ENCODE measurements at places on chromosomes 2 and 18.

- DNase-seq, result no peak
Measured at GRCh38 chr2:226746196-226746800, 53.3 kb downstream of the IRS1 start.

DNA sequence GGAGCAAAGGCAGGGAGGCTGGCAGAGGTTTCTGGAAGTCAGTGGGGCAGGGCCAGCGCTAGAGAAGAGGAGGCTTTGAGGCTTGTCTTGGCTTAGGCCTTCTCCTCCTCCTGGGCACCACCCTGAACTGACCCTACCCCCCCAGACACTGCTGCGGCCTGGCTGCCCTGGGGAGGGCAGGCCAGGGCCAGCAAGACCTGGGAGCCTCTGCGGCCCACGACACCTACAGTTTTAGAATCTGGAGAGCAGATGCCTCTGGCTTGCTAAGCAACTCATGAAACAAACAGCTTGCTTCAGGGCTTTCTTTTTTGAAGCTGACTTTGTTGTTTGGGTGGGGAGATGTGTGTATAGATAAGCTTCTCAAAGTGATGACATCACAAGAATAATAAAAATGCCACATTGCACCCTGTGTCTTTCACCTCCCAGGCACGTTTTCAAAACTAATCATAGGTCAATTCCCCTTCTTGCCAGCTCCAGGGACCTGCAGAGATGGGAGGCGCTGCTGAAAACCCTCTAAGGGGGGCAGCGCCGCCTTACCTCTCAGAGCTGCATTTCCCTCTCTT lies 46.2 kb upstream of the SMAD7 start:
- DNase-seq, result no peak

DNA sequence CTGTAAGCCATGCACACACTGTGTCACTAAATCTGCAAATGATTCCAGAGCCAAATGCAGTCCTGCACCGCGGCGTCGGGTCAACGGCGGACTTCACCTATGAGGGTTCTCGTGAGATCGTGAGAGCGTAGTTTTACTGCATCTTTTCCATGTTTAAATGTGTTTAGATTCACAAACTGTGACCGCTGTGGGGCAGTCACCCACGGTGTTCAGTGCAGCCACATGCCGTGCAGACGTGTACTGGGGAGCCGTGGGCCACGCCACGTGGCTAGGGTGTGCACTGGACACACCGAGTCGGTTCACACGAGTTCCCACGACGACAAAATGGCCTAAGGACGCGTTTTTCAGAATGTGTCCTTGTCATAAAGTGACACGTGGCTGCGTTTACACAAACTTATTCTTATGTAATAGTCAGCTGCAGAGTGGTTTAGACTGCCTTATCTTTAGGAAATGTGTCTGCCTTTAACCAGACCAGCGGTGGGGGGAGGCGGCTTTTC lies 34.1 kb downstream of the NFATC1 start:
- DNase-seq, result no peak

DNA sequence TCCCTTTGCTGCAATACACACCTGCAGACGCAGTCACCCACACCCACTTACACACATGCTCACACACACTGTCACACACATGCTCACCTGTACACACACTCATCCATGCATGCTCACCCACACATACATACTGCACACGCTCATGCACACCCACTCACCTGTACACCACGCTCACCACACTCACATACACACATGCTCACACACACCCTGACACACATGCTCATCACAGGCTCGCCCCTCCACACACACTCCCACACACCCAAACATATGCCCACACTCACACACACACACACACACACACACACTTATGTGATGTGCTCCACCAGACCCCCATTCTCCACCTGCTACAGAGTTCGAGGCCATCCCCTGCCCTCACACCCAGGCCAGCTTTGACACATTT lies 22.8 kb upstream of the CREG2 start:
- no peak for DNase-seq

DNA sequence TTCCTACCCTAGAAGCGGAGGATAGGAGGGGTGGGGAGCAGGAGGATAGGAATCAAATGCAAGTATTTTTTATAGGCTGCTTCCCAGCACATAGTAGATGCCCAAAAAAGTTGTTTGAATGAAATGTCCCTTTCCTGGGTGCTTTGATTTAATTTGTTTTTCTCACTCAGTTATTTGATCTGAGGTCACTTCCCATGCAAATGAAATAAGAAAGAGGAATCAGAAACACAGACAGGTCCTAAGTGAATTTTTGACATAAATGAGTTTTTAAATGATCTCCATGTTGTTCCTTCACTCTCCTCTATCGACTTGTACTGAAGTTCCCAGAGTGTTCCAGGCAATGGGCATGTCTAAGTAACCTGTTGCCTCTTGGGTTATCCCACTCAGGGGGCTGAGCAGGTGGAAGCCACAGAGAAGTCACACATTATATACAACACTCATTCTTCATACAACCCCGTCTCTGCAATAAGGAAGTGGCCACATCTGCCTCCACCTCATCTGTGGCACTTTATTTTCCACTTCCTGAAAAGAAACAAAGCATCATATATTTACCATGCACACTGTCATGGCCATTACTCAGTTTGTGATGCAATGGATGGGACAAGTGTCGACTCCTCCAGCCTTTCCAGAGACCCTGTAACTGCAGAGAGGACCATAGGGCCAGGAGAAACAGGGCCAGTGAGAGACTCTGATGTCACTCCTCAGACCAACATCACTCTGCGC lies 81.9 kb upstream of the ZNF397 start:
- no peak for DNase-seq

GRCh38 chr2:234406085-234406484 lies 90.8 kb downstream of the ARL4C start:
- DNase-seq, result no peak

GRCh38 chr2:207231967-207232366 lies 66.2 kb upstream of the KLF7 start:
- no peak for DNase-seq

GRCh38 chr2:486371-486770 lies 190.8 kb downstream of the TMEM18 start:
- no peak for DNase-seq

DNA sequence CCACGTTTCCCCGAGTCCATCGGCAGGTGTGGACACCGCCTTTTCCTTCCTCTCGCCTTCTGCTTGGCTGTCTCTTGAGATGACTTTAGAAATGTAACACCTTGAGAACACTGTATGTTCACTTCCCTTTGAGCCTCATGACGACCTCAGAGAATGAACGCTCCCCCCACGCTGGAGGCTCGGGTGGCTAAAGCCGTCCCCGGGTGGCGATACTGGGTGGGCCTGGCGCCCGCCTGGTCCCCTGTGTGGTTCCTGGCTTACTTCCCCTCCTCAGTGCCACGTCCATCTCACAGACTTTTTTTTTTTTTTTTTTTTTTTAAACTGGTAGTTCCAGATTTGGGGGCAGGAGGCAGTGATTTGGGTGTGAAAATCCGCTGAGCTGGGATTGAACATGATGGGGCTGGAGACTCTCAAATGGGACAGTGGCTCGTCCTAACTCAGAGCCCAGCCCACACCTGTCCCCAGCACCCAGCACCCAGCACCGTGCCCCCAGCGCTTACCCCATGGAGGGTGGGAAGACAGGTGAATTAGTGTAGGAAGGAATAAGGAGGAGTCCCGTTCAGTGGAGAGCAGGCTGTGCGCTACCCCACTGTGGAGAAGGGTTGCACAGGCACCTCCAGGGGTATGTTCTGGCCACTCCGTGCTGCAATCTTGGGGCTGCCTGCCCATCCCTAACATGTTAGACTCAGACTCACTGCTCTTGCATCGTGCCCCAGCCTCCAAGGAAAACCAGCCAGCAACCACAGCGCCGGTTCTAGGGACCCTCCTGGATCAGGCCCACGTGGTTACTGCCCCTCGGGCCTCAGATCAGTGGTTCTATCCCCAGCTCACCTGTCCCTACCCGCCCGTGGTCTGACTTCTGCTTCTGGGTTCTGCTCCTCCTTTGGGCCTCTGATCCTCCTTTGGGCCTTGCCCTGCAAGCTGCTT lies 174.0 kb downstream of the ASB1 start:
- DNase-seq, result no peak

DNA sequence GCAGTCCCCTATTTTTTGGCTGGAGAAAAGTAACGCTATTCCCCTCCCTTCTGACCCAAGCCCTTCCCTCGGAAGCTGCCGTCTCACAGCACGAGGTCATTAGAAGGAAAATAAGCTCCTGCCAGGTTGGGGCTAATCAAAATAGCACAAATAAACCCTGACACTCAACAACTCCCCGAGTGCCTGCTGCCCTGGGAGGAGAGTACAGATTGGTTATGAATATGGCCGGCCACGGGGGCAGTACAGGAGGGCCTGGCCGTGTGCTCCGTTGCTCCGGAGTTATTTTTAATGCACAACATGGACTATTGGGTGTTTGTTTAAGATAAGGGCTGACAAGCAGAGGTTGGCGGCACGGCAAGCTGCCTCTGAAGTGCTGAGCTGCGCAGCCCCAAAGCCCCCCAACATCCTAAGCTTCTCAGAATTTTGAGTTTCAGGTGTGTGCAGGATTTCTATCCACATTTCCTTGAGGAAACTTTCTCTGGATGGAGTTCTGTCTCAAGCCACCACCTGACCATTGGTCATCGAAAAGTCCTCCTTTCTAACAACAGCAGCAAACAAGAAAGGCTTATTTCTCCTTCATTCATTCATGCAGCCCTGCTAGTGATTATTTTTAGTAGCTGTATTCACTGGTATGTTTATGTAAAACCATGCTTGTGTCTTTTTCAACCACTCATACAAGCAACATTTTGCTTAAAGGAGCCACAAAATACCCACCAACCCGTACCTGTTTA lies 58.7 kb downstream of the PAX3 start:
- no peak for DNase-seq

All from activated naive CD4-positive, alpha-beta T cell treated with anti-CD3 and anti-CD28 coated beads, Interleukin-2, amount 50 U/mL, for 16 hours (primary cell).